ENCODE measurements at places on chromosomes 7 and 10.

- no peak overlapping the region for H3K4me3 ChIP-seq
- peak; percentile 70 for DNase-seq
- no peaks in the 10 kb centered on the region for H3K36me3 ChIP-seq
- H3K4me1 ChIP-seq: peaks cover 45% of the 10 kb centered on the region
- no peak overlapping the region for H3K27ac ChIP-seq
- H3K27me3 ChIP-seq: no peaks in the 10 kb centered on the region
Measured at GRCh38 chr7:143321734-143322133, 5.8 kb downstream of the CLCN1 start.

GRCh38 chr10:110226926-110227641, 19.7 kb downstream of the MXI1 start:
- H3K4me1 ChIP-seq: peaks cover 10% of the 10 kb centered on the region
- H3K36me3 ChIP-seq: peaks cover 36% of the 10 kb centered on the region
- no peaks in the 10 kb centered on the region for H3K27me3 ChIP-seq
- peak overlapping the region; percentile 56 for H3K27ac ChIP-seq
- DNase-seq: peak; percentile 33

DNA sequence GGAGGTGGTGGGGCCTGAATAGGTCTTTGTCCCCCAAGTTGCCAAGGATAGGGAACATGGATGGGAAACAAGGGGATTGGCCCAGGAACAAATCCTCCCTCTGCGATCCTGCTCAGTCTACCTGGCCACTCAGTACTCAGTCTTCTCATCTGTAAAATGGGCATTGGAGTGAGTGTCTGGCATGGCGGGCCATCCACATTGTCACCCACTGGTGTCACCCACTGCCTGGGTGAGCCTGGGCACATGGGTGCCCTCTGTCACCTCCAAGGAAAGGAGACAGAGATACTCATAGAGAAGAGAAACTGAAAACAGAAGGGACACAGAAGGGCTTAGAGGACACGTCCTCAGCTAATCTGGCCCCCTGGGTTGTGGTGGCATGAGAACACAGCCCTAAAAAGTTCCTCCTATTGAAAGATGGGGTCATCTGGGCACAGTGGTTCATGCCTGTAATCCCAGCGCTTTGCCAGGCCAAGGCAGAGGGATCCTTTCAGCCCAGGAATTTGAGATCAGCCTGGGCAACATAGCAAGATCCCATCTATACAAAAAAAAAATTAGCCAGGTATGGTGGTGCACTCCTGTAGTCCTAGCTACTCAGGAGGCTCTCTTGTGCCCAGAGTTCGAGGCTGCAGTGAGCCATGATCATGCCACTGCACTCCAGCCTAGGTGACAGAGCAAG, 12.5 kb upstream of the TNRC18 start:
- H3K36me3 ChIP-seq: peaks cover 12% of the 10 kb centered on the region
- no peak for DNase-seq
- H3K27ac ChIP-seq: no peak overlapping the region
- no peak overlapping the region for H3K4me3 ChIP-seq
- H3K27me3 ChIP-seq: no peaks in the 10 kb centered on the region
- H3K4me1 ChIP-seq: peaks cover 8% of the 10 kb centered on the region

DNA sequence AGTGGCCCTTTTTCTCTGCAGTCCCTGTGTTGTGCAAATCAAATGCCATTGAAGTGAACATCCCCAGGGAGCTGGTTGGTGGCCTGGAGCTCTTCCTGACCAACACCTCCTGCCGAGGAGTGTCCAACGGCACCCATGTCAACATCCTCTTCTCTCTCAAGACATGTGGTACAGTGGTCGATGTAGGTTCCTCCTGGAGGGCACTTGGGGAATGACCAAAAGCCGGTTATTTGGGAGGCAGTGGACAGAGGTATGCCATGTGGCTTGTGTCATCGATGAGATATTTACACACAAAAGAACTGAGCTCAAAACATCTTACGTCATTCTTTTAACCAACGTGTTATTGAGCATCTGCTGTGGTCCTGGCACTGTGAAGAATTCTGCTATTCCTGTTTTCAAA, 19.7 kb downstream of the OIT3 start:
- H3K36me3 ChIP-seq: no peaks in the 10 kb centered on the region
- no peaks in the 10 kb centered on the region for H3K4me1 ChIP-seq
- no peaks in the 10 kb centered on the region for H3K27me3 ChIP-seq
